ENCODE measurements at places on chromosomes 7 and 10. TPM values are rescaled to one million over a fixed set of nuclear protein-coding genes. Genes with fewer than 3 reads are reported as not detected.

TFEC gene
- 0.49 TPM for total RNA-seq

OPALIN gene
- not detected for total RNA-seq

GALNT17 gene
- total RNA-seq: 26.3 TPM

C10orf90 gene
- 0.49 TPM for total RNA-seq

GLCCI1 gene
- total RNA-seq: 36.6 TPM

NOS3 gene
- total RNA-seq: 1.2 TPM

CCDC136 gene
- total RNA-seq: 40.6 TPM

LGI1 gene
- 19.7 TPM for total RNA-seq

TAS2R3 gene
- total RNA-seq: 5.7 TPM

TUBAL3 gene
- not detected for total RNA-seq

PTTG1IP2 gene
- total RNA-seq: not detected

NME8 gene
- total RNA-seq: not detected

RSU1 gene
- total RNA-seq: 17.7 TPM

APBB1IP gene
- 0.98 TPM for total RNA-seq

GIMAP4 gene
- total RNA-seq: 4.7 TPM

UBN2 gene
- 18.9 TPM for total RNA-seq

STEAP2 gene
- total RNA-seq: 2.0 TPM

GRID2IP gene
- 0.74 TPM for total RNA-seq

LIMK1 gene
- 15.5 TPM for total RNA-seq

TBX20 gene
- total RNA-seq: not detected

ATOH7 gene
- total RNA-seq: 0.49 TPM

SH2D4B gene
- 1.2 TPM for total RNA-seq

FGF8 gene
- not detected for total RNA-seq

UPK3B gene
- 0.98 TPM for total RNA-seq

LFNG gene
- total RNA-seq: 6.6 TPM

LIPN gene
- total RNA-seq: 0.25 TPM

LRGUK gene
- 7.4 TPM for total RNA-seq

FKBP6 gene
- 0.25 TPM for total RNA-seq

ZNF273 gene
- total RNA-seq: 21.4 TPM

DRGX gene
- total RNA-seq: not detected

OR2A7 gene
- 0.74 TPM for total RNA-seq
